Cerebellum (tissue), 4 donors: ENCODE measurements at places on chromosomes 6 and 20. TPM values are rescaled to one million over a fixed set of nuclear protein-coding genes. Genes with fewer than 3 reads are reported as not detected.

Gene OPRM1
- 15.9 TPM for total RNA-seq

Gene ENPP3
- 0.64 TPM for total RNA-seq

Gene PDE7B
- total RNA-seq, result 4.1 TPM

Gene SYCP2
- 4.2 TPM for total RNA-seq

Gene KIFC1
- 12.3 TPM for total RNA-seq

Gene KCNQ2
- 116 TPM for total RNA-seq

Gene MRS2
- total RNA-seq, result 16.8 TPM

Gene TMEM244
- total RNA-seq, result not detected

Gene MICA
- 2.7 TPM for total RNA-seq

Gene CD83
- 19.7 TPM for total RNA-seq

DNA sequence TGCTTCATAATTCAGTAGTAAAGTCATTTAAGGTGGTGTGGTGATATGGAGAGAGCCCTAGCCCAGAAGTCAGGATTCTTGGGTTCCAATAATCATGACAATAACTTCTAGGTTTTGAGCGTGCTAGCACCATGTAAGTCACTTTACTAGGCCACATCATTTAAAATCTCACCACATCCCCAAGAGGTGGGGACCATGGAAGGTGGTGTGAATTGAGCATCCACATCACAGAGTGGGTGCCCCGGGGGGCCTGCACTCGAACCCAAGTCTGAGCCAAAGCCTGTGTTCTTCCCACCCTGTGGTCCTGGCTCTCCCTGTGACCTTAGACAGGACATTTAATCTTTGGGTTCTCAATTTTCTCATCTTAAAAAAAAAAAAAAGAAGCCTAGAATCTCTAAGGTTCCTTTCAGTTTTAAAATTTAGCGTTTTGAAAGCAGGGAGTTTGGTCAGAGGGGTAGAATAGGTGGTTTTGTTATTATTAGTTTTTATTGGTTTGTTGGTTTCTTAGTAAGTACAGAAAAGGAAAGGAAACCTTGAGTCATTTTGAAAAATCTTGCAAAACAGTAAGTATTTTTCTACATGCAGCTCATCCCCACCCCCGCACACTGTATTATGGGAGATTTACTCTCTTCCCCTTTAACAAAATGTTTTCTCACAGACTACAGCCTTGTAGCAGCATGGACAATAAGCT, 26.4 kb downstream of the ARMC2 start:
- DNase-seq, result no peak

DNA sequence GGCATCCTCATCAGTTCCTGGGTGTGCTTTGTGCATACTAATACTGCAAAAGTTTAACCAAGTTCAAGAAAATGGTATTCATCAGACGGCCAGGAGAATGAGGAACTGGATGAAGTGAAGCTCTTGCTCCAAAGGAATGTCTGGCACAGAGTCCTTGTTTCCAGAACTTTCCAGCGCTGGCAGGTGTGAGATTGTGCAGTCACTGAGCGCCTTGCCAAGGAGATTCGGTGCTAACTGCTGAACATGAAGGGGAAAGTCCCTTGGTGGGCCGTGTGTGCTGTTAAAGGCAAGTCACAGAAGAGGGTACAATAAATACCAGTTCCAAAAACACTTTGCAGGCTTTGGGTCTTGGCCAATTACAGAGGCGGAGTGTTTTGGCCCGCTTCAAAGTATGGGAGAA, 262.3 kb upstream of the SOX4 start:
- DNase-seq, result no peak

- no peak for DNase-seq
These were observed 235.4 kb downstream of the CDKAL1 start for GRCh38 chr6:20769631-20770030.

GRCh38 chr6:52741872-52742271, 21.4 kb downstream of the GSTA2 start:
- DNase-seq, result no peak

- no peak for DNase-seq
These were observed 27.4 kb upstream of the NOP56 start for GRCh38 chr20:2625062-2625461.

- no peak for DNase-seq
These were observed 82.1 kb downstream of the TCP11 start for GRCh38 chr6:35058865-35059522.

- no peak for DNase-seq
These were observed 7.5 kb upstream of the LY86 start for GRCh38 chr6:6581054-6581453.

GRCh38 chr6:136772685-136773472, 19.4 kb downstream of the MAP3K5 start:
- DNase-seq, result no peak

DNA sequence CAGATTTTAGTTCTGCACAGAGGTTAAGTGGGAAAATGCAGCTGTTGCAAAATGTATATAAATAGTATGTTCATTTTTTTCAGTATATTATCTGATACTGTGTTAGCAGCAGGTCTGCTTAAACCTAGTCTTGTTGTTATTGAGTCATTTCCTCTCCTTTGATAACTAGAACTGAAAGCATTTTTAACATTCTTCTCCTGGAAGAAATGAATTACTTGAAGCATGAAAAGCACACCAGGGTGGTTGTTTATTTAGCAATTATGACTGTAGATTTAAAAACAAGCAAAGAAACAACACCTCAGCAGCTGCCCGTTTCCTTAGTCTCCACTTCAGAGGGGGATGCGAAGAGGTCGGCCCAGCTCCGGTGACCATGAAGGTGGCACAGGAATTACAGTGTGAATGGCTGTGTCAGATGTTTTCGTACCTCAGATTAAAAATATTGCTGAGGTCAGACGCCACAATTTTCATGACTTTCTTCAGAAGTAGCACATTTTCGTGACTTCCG, 53.5 kb downstream of the GOPC start:
- no peak for DNase-seq

GRCh38 chr6:121067381-121067780, 266.9 kb downstream of the TBC1D32 start:
- DNase-seq, result no peak

GRCh38 chr20:48921168-48921882, at the start of gene ARFGEF2:
TSS of gene ARFGEF2 (plus strand) at chr20:48921711. CDS start at chr20:48921890, 179 bp downstream.
- DNase-seq, result peak; percentile 98

DNA sequence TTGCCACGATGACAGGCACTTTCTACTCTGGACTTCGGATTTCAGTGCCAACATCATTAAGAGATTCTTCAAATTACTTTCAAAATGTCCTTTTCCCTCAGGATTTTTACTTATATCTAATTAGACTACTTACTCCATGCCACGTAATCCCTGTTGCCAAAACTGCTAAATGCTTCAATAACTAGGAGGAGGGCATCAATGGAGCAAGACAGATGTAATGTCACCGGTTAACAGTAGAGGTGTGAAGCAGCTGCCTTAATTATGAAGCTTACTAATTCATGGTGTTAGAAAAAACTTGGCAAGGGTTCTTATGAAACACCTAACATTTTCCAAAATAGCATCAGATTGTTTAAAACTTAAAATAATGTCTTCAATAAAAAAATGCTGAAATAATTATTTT, 111.2 kb upstream of the SIM1 start:
- DNase-seq, result no peak

GRCh38 chr6:10393544-10394225, 21.2 kb downstream of the TFAP2A start:
- no peak for DNase-seq

DNA sequence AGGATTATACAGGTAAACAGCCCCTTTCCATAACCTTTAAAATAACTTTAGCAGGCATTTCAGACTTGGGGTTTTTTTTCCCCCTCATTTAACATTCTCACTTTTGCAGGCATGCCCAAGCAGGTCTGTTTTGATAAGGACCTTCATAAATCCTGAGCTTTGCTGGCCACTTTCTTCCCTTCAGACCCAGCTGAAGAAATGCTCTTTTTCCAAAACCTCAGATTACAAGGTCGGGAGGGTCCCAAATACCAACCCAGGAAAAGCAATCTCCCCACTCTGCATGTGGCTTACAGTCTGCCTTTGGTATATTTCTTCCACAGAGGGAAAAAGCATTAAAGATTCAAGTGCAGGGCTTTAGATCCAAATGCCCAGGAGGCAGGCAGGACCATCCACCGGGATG, 6.8 kb downstream of the NFATC2 start:
- no peak for DNase-seq

GRCh38 chr6:159616456-159616855, 76.6 kb downstream of the SOD2 start:
- no peak for DNase-seq

GRCh38 chr6:145904391-145904790, 59.8 kb downstream of the SHPRH start:
- no peak for DNase-seq

DNA sequence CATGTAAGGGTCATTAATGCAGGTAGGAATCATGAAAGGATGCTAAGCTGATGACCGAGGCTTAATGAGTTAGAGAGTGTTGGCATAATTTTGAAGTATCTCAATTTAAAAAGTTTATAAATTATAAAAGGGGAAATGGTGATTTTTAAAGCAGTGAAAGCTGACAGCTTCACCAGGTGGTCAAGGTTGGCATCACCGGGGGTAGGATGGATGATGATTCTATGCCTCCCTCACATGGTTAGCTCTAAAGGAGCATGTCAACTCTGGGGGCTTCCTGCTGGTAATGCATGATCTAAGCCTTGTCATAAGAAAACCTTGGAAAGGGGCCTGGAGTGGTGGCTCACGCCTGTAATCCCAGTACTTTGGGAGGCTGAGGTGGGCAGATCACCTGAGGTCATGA, 89.2 kb upstream of the MARCKS start:
- DNase-seq, result no peak

GRCh38 chr20:39849664-39850063, 839.4 kb downstream of the MAFB start:
- peak; percentile 45 for DNase-seq

- no peak for DNase-seq
These were observed 2.6 kb upstream of the TFAP2C start for GRCh38 chr20:56626367-56627121.
